ENCODE measurements at places on chromosomes 3 and 15. TPM values are rescaled to one million over a fixed set of nuclear protein-coding genes. Genes with fewer than 3 reads are reported as not detected.

Gene ECE2
- total RNA-seq, result not detected

Gene CACNA2D2
- 0.44 TPM for total RNA-seq

Gene C3orf20
- not detected for total RNA-seq

DNA sequence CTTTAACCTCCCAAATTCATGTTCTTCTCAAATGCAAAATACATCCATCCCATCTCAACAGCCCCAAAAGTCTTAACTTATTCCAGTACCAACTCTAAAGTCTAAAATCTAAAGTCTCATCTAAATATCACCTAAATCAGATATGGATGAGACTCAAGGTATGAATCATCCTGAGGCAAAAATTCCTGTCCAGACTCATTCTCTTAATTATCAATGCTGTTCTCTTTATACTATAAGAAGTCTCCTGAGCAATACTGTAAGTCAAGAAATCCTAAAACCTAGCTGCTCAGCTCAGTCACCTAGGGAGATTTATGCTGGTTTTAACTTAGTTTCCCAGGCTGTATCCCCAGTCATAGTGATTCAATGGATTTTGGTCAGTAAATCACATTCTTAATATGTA lies 11.1 kb downstream of the RAD18 start:
- DNase-seq, result no peak

DNA sequence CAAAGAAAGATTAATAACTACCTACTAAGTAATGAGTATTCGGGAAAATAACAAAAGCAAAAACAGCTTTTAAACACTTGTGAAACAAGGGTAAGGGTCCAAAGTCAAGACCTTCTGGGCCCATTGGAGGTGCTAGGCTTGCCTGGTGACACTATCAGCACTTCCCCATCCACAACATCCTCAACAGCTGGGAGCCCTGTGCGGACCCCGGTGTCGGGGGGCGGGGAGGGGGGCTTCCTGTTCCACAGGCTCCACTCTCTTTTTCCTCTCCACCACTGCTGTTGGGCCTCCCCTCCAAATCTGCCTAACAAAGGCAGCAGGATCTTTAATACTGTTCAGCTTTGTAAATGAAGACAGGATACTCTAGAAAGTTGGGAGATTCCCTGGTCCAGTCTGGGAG lies 21.6 kb downstream of the NGRN start:
- DNase-seq, result no peak

DNA sequence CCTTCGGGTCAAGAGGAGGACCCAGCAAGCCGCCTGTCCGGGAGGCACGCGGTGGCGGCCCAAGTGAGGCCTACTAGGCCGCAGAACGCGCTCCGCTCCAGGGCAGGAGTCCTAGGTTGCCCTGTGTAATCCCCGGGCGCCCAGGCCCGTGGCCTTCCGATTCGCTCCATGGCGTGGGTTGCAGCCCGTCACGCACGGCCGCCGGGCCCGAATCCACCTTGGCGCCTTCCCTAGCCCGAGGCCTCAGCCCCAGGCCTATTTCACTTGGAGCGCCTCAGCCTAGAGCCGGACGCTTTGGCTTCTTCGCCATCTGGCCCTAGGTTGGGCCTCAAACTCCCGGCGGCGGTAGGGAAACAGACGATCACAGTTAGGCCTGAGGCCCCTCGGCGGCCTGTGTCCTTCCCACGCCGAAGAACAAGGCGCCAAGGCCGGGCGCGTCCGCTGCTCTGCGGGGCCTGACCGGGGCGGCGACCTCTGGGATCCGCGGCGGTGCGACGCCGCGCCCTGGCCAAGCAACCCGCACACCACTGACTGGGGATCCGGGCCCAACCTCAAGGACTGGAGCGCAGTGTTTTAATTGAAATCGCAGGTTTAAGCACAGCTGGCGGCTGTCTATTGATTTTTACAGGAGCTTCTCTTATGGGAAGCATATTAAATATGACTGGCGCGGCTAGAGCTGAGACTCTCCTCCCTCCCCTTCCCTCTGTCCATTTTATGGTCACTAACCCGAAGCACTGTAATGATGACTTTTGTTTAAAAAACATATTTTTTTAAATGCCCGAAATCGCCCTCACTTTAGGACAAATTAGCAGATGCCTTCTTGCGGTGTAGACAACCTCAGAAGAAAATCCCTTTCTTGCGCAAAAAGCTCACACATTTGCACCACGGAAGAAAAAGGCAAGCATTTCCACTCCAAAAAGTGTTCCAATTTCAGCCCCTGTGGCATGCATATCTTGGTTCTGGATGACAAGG lies 3.8 kb upstream of the FEZF2 start:
- DNase-seq, result no peak

DNA sequence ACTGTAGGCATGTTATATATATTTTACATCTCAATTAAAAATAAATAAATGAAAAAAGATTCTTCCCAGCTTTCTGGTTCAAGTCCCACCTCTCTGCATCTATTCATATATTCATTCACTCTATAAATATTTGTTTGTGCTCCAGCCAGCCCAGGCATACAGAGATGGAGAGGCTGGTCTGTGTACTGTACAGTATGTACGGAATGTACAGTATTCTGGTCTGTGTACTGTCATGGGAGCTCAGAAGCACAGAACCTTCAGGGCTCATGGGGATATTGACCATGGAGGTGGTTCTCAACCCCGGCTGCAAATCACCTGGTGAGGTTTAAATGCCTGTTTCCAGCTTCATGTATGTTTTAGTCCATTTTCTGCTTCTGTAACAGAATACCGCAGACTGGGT lies 13.8 kb downstream of the CORO2B start:
- no peak for DNase-seq

GRCh38 chr3:61595288-61595687 lies 33.9 kb downstream of the PTPRG start:
- no peak for DNase-seq

GRCh38 chr3:161893972-161894371 lies 397.4 kb downstream of the OTOL1 start:
- DNase-seq, result peak; percentile 35

- no peak for DNase-seq
Measured at GRCh38 chr3:145357453-145357852, 803.5 kb downstream of the PLOD2 start.
